PC-9 (cell line): ENCODE measurements at places on chromosomes 16 and 17. TPM values are rescaled to one million over a fixed set of nuclear protein-coding genes. Genes with fewer than 3 reads are reported as not detected.

IKZF3 gene
- 0.04 TPM in 1 of 2 replicates, not detected in the other for total RNA-seq

PRDM7 gene
- not detected in 2 replicates for total RNA-seq

SULT1A1 gene
- total RNA-seq, result 82.0 and 98.8 TPM in 2 replicates

PDILT gene
- total RNA-seq, result not detected in 2 replicates

NOMO2 gene
- total RNA-seq, result 132 and 144 TPM in 2 replicates

COPZ2 gene
- 2.6 and 2.7 TPM in 2 replicates for total RNA-seq

GRCh38 chr16:82263521-82264143 lies 93.6 kb upstream of the MPHOSPH6 start:
- peaks cover 56% of the 10 kb centered on the region for H3K27me3 ChIP-seq
- no peak overlapping the region for H3K4me3 ChIP-seq
- H3K36me3 ChIP-seq, result no peaks in the 10 kb centered on the region
- no peaks in the 10 kb centered on the region for H3K4me1 ChIP-seq
- DNase-seq, result no peak
- H3K27ac ChIP-seq, result no peak overlapping the region

DNA sequence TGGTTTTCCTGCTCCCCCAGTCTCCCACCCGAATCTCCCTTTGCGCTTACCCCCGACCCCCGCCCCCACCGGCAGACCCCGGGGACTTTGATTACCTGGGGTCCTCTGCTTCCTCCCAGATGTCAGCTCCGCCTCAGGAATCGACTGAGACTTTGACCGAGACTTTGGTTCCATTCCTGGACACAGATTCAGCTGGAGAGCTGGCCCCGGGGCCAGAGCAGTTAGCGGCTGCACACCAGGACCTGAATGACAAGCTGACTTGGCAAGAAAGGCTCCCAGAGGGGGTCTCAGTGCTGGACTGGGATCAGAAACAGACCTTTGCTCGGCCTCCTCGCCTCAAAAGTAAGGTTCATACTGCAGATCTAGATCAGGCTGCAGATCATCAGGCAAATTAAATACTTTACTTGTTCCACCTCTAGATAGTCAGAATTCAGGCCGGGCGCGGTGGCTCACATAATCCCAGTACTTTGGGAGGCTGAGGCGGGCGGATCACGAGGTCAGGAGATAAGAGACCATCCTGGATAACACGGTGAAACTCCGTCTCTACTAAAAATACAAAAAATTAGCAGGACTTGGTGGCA lies 60.3 kb upstream of the FBXO47 start:
- peak overlapping the region; percentile 51; the same call in 1 of the 2 replicates for H3K4me3 ChIP-seq
- no peaks in the 10 kb centered on the region for H3K27me3 ChIP-seq
- peaks cover 6% of the 10 kb centered on the region; the same call in 1 of the 2 replicates for H3K4me1 ChIP-seq
- no peaks in the 10 kb centered on the region for H3K36me3 ChIP-seq
- no peak overlapping the region for H3K27ac ChIP-seq

DNA sequence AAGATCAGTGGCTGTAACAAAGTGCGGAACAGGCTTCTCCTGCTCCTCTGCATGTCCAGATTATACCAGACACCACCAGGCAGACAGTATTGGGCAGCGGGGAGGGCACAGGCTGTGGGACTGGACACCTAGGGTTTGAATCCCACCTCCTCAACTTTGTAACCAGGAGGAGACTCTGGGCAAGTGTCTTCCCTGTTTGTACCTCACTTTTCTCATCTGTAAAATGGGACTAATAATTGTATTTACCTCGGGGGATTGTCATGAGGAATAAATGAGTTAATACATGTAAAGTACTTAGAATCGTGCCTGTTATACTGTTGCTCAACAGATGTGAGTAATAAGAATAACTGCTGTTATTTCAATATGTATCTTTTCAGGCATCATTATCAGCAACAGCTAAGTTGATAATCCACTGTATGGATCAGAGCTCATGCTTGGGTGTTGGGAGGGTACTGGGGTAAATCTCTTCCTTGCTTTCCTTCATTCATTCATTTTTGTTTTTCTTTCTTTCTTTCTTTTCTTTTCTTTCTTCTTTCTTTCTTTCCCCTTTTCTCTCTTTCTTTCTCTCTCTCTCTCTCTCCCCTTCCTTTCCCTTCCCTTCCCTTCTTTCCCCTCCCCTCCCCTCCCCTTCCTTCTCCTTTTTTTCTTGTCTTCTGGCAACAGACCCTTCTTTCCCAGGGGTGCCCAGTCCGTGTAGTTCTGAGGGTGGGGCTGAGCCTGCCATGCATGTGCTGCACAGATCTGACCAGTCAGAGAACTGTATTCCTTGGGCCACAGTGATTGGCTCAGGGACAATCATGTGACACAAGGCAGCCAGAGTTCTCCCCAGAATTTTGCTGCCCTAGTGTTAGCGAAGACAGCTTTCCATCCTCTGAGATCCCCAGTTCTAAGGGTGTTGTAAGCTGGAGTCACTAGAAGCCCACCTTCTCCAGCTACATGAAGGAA lies 25.3 kb upstream of the BRD7 start:
- no peak for DNase-seq
- H3K4me3 ChIP-seq, result 0 out of 2 replicates have a peak overlapping the region, but pooled peaks have one; percentile 6
- H3K27me3 ChIP-seq, result no peaks in the 10 kb centered on the region
- H3K4me1 ChIP-seq, result peaks cover 39% of the 10 kb centered on the region
- no peaks in the 10 kb centered on the region for H3K36me3 ChIP-seq
- H3K27ac ChIP-seq, result no peak overlapping the region

DNA sequence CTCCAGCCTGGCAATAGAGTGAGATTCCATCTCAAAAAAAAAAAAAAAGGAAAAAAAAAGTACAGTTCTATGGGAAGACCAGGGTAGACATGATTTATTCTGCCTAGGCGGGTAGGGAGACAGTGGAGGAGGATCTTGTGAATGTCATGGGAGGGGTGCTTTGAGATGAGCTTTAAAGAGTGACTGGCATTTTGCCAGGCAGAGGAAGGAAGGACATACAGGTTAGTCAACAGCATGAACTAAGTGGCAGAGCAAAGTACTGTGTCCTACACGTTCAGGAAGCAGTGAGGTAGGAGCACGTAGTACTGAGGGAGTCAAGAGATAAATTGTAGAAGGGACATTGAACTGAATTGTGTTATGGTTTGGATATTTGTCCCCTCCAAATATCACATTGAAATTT lies 451.5 kb downstream of the TOX3 start:
- no peaks in the 10 kb centered on the region for H3K4me1 ChIP-seq
- no peaks in the 10 kb centered on the region for H3K27me3 ChIP-seq
- H3K27ac ChIP-seq, result no peak overlapping the region
- no peak overlapping the region for H3K4me3 ChIP-seq
- DNase-seq, result no peak
- H3K36me3 ChIP-seq, result no peaks in the 10 kb centered on the region

DNA sequence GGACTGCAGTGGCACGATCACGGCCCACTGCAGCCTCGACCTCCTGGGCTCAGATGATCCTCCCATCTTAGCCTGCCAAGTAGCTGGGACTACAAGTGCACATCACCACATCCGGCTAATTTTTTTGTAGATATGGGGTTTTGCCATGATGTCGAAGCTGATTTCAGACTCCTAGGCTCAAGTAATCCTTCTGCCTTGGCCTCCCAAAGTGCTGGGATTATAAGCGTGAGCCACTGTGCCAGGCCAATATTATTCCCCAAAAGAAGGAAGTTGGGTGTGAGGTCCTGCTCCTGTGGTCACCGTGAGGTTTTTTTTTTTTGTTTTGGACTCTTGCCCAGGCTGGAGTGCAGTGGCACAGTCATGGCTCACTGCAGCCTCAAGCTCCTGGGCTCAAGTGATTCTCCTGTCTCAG lies 1.5 kb downstream of the AMZ2 start:
- H3K4me1 ChIP-seq, result peaks cover 10% of the 10 kb centered on the region
- H3K36me3 ChIP-seq, result 0 out of 2 replicates have a peak, but pooled peaks cover 6% of the 10 kb centered on the region
- H3K27ac ChIP-seq, result no peak overlapping the region
- no peak for DNase-seq

DNA sequence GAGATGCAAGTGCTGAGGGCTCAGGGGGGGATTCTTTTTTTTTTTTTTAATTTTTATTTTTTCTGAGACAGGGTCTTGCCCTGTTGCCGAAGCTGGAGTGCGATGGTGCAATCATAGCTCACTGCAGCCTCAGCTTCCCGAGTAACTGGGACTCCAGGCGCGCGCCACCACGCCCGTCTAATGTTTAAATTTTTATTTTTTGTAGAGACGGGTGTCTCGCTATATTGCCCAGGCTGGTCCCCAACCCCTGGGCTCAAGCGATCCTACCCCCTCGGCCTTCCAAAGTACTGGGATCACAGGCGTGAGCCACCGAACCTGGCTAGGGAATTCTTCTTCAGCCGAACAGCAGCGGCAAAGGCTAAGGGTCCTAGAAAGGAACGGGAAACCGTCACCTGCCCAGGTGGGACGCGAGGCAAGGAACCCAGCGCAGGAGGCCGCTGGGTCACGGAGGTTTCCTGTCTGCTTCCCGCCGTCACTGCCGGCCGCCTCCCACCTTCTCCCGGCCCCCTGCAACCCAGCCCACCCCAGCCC lies 13.3 kb upstream of the OR1F1 start:
- no peaks in the 10 kb centered on the region for H3K27me3 ChIP-seq
- H3K4me1 ChIP-seq, result peaks cover 7% of the 10 kb centered on the region
- DNase-seq, result no peak
- no peak overlapping the region for H3K27ac ChIP-seq

- H3K4me3 ChIP-seq, result no peak overlapping the region
- H3K4me1 ChIP-seq, result peaks cover 13% of the 10 kb centered on the region
- peaks cover 14% of the 10 kb centered on the region for H3K36me3 ChIP-seq
- no peak for DNase-seq
Observed at GRCh38 chr17:40093580-40094201, 6.7 kb downstream of the NR1D1 start.

- no peaks in the 10 kb centered on the region for H3K36me3 ChIP-seq
- H3K4me3 ChIP-seq, result peak overlapping the region; percentile 30; the same call in 1 of the 2 replicates
- peak overlapping the region; percentile 76 for H3K27ac ChIP-seq
- H3K4me1 ChIP-seq, result peaks cover 26% of the 10 kb centered on the region
Observed at GRCh38 chr16:81567987-81568748, 123.6 kb downstream of the CMIP start.

- DNase-seq, result no peak
- peaks cover 46% of the 10 kb centered on the region for H3K4me1 ChIP-seq
- H3K4me3 ChIP-seq, result no peak overlapping the region
- no peak overlapping the region for H3K27ac ChIP-seq
Observed at GRCh38 chr17:78537217-78537860, 39.9 kb downstream of the DNAH17 start.

DNA sequence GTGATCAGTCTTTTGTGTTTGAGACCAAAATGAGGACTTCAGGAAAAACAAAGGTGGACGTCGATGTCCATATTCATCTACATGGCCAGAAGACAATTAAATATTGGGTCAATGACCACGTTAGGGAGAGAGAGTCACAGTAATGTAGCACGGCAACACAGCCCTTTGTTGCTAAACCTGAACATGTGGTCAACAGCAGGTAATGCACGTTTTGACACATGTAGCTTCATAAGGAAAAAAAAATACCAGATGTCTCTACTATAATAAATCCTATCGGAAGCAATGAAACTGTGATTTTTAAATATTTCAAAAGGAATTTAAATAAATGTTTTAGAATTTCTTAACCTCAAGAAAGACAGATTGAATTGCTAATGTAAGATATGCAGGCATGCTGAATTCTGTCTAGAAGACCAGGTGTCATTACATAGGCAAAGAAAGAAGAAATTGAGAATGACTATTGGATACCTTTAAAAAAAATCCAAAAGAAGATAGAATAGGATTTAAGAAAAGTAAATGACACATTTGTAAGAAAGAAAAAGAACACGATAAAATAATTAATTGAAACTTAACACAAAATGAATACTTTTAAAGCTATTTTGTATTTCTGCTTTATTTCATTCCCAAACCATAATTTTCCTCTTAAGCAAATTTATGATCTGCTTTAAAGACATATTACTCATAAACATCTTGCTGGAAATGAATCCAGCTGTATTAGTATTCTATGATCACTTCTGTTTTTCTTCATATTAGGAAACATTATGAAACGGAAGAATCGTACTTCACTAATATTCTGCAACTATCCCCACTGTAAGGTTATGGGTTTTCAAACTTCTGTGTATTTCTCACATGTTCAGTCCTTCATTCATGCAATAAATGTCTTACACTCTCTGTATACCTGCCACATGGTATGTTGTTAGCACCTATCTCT lies 30.1 kb downstream of the ABCA8 start:
- H3K27ac ChIP-seq, result no peak overlapping the region
- no peak for DNase-seq
- no peaks in the 10 kb centered on the region for H3K36me3 ChIP-seq
- no peaks in the 10 kb centered on the region for H3K27me3 ChIP-seq
- no peaks in the 10 kb centered on the region for H3K4me1 ChIP-seq

DNA sequence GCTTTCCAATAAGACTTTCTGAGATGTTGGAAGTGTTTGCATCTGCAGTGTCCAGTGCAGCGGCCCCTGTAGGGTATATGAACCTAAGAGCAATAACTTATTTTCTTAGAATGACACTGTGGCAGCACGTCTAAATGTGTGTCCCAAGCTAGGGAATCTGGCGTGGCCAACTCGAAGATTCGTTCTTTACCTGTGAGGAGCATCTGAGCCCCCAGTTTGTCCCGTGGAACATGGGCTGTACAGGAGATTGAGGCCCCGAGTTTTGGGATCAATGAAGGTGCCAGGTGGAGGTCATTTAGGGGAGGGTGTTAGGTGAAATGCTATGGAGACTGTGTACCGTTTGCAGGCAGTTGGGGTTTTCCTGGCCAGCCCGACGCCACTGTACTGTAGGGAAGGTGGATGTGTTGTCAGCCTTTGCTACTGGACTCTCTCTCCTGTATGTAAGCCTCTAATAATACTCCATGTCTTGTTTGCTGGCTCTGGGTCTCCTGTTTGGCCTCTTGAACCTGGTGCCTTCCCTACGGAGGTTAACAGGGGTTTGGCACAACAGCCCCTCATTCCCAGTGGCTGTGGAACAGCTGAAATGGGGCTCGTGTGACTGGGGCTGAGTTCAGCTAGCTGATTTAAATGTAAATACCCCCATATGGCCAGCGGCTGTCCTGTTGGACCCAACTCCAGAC lies 45.5 kb upstream of the SDK2 start:
- H3K4me3 ChIP-seq, result no peak overlapping the region
- DNase-seq, result no peak
- H3K4me1 ChIP-seq, result no peaks in the 10 kb centered on the region

GRCh38 chr17:1783271-1783670 lies 21.4 kb downstream of the SERPINF1 start:
- no peaks in the 10 kb centered on the region; the same call in 1 of the 2 replicates for H3K36me3 ChIP-seq
- no peak for DNase-seq
- no peaks in the 10 kb centered on the region for H3K27me3 ChIP-seq
- H3K4me3 ChIP-seq, result no peak overlapping the region

GRCh38 chr17:64006361-64007088 lies 8.4 kb downstream of the PRR29 start:
- no peaks in the 10 kb centered on the region for H3K36me3 ChIP-seq
- DNase-seq, result no peak
- no peak overlapping the region for H3K4me3 ChIP-seq
- 0 out of 2 replicates have a peak overlapping the region, but pooled peaks have one; percentile 11 for H3K27ac ChIP-seq
- H3K4me1 ChIP-seq, result peaks cover 63% of the 10 kb centered on the region

- H3K36me3 ChIP-seq, result no peaks in the 10 kb centered on the region
- H3K4me1 ChIP-seq, result no peaks in the 10 kb centered on the region
- DNase-seq, result no peak
- no peak overlapping the region for H3K4me3 ChIP-seq
Observed at GRCh38 chr16:89146211-89147005, 25.1 kb upstream of the CDH15 start.
